ENCODE measurements at places on chromosomes 4 and X.
A peak's percentile ranks its signal among the peaks of the same experiment; 100 is the strongest.

DNA sequence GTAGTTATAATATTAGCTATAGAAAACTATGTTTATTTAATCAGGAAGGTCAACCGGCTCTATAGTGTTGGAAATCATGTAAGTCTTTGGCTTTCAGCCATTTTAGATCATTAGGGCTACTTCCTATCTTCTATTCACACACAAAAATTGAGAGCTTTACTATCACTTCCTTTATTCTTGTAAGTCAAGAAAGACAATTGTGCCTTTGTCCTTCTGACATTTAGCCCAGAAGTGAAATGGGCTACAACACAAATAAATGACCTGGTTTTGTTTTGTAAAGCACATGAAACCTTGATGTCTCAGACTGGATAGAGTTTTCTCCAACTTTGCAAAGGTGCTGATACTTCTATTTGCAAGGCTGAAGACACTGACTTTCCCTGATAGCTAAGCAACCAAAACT is 122.4 kb upstream of the ACSL4 start:
- no peak for DNase-seq

GRCh38 chr4:103397541-103397940 is 199.4 kb upstream of the CENPE start:
- no peak for DNase-seq

GRCh38 chrX:635428-636090 is 5.0 kb downstream of the SHOX start:
- DNase-seq, result no peak

DNA sequence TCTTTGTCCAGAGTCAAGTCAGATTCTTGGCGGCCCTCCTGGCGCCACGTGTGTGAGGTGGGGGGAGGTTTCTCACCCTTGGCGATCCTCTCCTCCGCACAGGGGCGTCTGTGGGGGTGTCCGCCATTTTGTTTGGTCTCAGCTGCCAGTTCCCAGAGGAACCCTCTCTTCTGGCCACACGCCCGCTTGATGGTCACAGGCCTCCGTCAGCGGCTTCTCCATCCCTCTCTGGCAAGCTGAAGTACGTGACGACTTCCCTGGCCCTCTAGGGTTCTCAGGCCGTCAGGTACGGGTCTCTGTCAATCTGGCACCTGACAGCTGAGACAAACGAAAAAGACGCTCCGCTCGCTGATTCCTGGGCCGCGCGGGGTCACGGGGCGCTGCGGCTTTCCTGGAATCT is 272.6 kb downstream of the TRIML1 start:
- no peak for DNase-seq

GRCh38 chr4:121096629-121097028 is 24.3 kb upstream of the NDNF start:
- DNase-seq, result no peak

DNA sequence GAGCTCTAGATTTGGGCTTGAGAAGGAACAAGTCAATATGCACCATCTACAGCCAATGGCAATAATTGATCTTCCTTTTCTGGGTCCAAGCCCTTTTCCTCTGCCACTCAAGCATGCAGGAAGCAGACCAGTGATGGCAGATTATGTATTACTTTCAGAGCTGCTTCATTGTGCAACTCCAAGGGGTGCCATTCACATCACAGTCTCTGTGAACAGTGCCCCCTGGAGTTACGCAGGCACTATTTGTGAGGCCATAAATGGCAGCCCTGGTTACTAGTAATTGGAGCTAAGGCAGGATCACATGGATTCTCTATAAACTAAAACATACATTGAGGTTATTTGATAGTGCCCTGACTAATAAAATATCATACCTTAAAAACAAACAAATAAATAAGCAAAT is 313.4 kb upstream of the SLC7A11 start:
- DNase-seq, result no peak

- no peak for DNase-seq
Measured at GRCh38 chr4:131309628-131310027, 1839.5 kb upstream of the PCDH10 start.

DNA sequence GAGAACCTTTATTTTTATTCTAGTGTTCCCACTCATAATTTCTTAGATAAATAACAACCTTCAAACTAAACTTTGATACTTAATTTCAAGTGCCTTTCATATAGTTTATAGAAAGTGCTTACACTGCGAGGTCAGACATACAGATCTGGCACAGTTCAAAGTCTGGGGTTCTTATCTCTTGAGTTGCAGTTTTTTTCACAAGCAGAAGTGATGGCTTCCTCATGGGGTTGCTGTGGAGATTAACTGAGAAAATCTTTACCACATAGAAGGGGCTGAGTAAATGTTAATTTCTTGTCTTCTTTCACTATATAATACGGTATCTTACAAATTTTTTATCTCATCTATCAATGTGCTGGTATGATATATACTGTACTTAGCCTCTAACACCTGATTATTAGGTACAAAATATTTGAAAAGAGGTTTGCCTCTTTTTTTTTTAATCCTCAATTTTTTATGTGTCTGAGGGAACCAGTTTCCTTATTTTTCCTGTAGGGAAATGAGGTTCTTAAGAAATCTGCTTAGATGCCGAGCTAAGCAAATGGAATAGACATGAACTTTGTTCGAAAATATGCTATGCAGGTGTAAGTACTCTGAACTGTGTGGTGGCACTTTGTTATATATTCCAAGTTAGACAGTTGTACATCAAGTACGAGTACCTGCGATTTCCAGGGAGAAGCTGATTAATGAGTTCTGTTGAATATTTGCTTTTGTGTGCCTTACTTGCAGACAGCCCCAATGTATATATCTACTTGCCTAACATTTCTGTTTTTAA is 3.3 kb downstream of the ING2 start:
- DNase-seq, result no peak

DNA sequence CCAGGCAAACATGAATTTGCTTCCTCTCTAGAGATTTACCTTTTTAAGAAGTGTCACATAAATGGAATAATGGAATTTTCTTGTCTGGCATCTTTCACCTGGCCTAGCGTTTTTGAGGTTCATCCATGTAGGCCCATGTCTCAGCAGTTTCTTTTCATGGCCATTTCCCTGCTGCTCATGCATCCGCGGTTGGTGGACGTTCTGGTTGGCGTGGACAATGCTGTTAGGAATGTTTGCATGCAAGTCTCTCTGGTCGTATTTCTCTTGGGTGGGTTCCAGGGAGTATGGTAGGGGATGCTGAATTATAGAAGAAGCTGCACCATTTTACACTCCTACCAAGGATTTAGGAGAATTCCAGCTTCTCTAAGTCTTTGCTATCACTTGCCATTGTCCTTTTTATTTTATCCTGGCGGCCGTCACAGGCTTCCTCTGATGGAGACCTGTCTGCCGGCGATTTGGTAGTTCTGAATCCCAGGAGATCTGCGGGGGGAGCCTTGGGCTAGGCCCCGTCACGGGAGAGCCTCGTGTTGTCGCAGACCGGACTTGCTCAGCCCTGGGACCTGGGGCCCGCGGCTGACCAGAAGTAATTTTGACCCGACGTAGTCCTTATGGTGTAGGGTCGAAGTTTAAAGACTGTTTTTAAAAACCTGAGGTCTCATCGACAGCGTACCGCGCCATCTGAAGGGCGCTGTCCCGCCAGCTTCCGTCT is 56.9 kb upstream of the TADA2B start:
- peak; percentile 35 for DNase-seq

DNA sequence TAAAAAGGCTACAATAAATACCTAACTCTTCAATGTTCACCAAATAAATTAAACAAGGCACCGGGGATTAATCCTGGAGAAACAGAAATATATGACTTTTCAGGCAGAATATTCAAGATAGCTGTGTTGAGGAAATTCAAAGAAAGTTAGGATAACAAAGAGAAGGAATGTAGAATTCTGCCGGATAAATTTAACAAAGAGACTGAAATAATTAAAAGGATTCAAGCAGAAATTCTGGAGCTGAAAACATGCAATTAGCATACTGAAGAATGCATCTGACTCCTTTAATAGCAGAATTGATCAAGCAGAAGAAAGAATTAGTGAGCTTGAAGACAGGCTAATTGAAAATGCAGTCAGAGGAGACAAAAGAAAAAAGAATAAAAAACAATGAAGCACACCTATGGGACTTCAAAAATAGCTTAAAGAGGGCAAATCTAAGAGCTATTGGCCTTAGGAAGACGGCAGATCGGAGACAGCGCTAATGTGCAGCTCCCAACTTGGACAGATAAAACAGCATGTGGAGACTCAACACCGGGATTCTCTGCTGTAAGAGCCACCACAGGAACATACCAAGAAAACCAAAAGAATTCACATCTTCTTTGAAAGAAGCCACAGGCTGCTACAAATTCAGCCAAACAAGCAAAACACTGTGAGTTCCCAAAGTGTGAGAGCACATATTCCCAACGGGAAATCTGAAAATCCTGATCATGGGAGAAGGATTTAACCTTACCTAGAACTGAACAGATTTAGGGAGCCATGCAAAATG is 1290.9 kb downstream of the PCDH18 start:
- DNase-seq, result no peak

DNA sequence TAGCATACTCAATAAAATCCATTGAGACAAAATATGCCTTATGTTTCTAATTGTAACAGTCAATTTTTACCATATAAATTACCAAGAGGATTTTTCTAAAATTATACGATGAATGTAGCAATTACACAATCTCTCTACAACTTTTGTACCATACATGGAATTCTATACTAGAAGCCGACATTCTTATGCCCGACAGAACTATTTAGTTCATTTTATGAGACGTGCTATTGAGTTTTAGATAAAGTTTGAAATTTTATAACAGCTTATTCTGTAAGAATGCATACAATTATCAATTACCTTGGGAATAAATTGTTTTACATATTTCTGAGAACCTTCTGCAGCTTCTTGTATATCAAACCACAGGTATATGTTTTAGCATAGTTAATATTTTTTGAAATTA is 431.2 kb downstream of the DMD start:
- DNase-seq, result no peak

GRCh38 chr4:86557526-86557925 is 36.6 kb upstream of the PTPN13 start:
- DNase-seq, result no peak

- no peak for DNase-seq
Measured at GRCh38 chr4:158863296-158863695, 94.5 kb downstream of the FNIP2 start.

DNA sequence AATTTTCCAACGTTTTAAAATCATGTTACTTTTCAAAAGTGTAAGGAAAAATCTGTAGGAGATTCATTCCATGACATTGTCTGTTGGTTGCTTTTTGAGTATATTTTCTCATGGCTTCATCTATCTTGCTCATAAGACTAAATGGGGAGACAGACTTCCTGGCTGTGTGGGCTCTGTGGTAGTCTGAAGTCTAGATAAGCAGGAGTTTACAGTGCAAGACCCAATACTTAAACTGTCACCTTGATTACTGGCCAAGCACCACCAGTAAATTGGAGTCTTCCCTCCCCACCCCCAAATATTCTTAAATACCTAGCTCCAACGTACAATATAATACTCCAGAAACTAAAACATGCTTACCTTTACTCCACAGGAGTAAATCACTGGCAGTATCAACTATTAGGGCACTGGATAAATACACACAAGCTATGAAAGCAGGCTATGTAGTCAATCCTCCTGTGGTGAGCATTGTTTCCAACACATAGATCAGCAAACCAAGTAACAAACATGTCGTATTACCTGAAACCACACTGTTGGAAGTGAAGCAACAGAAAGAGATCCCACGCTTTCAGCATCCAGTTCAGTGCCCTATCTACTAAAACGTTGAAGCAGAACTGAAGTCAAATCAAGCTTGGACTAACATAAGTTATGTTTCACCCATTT is 6.2 kb downstream of the HNRNPD start:
- no peak for DNase-seq

DNA sequence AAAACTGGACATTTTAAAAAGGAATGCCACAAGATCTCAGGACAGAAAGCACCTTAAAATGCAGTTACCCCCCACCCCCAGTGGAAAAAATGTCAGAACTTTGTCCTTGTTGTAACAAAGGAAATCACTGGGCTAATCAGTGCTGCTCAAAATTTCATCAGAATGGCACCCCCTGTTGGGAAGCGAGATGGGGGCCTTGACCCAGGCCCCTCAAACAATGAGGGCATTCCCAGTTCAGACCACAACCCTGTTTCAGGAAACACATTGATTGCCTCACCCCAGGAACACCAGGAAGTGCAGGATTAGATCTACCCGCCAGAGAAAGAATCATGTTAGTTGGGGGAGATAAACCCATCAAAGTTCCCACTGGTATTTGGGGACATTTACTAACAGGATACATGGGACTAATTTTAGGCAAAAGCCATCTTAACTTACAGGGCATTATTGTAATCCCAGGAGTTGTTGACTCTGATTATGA is 16.4 kb downstream of the SPIN2B start:
- no peak for DNase-seq

GRCh38 chr4:13903061-13903460 is 275.5 kb upstream of the BOD1L1 start:
- no peak for DNase-seq

DNA sequence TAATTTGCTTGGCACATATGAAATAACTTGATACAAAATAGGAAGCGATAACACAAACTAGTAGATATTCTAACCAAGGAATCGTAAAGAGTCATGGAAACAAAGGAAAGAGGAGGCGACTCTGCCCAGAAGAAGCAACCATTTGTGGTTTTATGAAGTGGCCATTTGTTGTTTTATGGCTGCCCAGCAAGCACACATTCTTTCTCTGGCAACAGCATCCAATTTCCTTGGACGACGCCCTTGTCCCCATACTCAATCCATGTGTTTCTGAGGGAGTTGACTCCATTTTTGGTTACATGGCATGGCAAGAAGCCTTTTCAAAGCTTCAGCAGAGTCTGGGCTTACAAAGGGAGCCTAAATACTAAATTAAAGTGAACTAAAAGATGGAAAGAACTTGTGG is 295.1 kb downstream of the INPP4B start:
- no peak for DNase-seq

DNA sequence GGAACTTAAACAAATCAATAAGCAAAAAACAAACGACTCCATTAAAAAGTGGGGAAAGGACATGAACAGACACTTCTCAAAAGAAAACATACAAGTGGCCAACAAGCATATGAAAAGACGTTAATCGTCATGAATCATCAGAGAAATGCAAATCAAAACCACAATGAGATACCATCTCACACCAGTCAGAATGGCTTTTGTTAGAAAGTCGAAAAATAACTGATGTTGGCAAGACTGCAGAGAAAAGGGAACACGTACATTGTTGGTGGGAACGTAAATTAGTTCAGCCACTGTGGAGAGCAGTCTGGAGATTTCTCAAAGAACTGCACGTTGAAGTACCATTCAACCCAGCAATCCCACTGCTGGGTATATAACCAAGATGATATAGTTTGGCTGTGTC is 23.7 kb downstream of the NEUROG2 start:
- no peak for DNase-seq

GRCh38 chr4:184282251-184282713 is 64.6 kb upstream of the ENPP6 start:
- DNase-seq, result no peak

Data from MG63 (cell line).